DMS 273 treated with DMSO at 0.1 percent for 48 hours (cell line): ENCODE measurements at places on chromosomes 3 and 15.
A peak's percentile ranks its signal among the peaks of the same experiment; 100 is the strongest.

GRCh38 chr3:98732286-98733052 lies 30.7 kb upstream of the ST3GAL6 start:
- peak; percentile 75 for DNase-seq

DNA sequence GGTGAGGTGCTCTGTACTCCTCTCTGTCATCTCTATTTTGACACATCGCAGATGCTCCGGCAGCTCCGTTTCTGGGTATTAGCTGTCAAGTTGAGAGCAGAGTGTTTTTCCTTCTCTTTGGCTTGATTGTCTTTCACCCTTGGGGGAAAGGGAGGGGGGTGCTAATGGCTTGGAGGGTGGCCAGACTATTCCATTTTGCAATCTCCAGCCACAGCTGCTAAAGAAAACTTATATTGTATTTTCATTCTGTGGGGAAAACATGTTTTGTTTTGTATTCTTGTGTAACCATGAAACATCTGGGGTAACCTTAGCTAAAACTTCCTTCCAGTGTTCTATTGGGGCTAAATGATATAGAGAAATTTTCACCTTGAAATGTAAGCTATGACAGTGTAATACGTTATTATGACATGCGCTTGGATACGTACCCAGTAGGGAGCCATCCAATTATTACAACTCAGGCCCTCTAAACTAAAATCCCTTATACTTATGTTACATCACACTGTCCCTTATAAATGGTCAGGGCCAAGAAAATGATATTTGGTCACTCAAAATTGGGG lies 14.0 kb upstream of the LARP6 start:
- DNase-seq = no peak

GRCh38 chr15:83102346-83102745 lies 5.1 kb upstream of the TM6SF1 start:
- DNase-seq = no peak

GRCh38 chr3:171480526-171480925 lies 20.3 kb upstream of the TNIK start:
- no peak for DNase-seq

DNA sequence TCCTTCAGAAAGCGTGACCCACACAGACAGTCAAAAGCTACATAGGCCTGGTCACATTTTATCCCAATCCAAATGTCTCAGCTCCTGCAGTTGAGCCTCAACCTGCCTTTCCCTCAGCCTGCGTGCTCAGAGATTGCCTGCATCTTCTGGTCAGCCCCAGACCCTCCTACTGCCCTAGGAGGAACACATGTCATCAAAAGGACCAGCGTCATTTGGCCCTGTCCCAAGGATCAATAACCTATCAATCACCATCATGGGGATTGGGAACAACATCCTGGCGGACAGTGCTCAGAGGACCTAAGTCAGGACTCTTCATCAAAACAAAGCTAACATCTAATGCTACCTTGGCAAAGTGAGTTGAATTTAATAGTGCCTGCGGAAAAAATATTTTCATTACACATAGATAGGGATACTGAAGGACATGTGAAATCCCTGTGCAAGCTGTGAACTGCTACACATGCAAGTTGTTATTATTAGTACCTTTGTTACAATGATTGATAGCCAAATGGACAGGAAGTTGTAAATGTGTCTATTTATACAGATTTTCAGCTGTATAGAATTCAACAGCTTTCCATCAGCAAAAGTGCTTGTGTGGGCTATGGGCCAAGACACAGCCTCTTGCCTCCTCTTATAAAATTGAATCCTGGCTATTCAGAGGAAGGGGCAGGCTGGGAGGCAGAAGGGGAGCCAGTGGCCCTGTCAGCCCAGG lies 47.7 kb downstream of the UMPS start:
- no peak for DNase-seq
